ENCODE measurements at places on chromosomes 16 and 17.

GRCh38 chr16:30000735-30001631 is 4.9 kb downstream of the INO80E start:
- no peak for DNase-seq

DNA sequence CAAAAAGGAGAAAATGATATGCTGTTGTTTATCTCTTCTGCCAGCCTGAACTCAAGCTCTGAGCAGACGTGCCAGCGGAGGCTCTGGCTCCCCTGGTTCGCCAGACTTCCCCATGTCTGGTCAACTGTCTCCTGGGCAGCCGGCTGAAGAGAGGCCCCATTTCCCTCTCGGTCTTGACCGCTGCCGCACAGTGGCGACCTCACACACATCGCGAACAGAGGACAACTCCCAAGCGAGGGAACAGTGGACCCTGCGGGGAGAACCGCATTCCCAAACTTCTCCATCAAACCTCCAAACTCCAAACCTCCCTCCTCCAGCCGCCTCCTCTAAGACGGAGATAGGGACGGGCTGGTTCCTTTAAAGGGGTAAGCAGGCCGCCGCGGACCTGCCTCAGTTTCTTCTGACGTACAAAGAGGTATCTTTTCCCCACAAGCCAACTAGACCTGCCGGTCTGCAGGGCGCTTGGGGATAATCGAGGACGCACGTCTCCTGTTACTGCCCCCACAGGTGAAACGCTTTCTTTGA is 24.9 kb upstream of the RFFL start:
- DNase-seq: peak; percentile 61

GRCh38 chr16:89119661-89120141 is 26.0 kb downstream of the ACSF3 start:
- DNase-seq: no peak

DNA sequence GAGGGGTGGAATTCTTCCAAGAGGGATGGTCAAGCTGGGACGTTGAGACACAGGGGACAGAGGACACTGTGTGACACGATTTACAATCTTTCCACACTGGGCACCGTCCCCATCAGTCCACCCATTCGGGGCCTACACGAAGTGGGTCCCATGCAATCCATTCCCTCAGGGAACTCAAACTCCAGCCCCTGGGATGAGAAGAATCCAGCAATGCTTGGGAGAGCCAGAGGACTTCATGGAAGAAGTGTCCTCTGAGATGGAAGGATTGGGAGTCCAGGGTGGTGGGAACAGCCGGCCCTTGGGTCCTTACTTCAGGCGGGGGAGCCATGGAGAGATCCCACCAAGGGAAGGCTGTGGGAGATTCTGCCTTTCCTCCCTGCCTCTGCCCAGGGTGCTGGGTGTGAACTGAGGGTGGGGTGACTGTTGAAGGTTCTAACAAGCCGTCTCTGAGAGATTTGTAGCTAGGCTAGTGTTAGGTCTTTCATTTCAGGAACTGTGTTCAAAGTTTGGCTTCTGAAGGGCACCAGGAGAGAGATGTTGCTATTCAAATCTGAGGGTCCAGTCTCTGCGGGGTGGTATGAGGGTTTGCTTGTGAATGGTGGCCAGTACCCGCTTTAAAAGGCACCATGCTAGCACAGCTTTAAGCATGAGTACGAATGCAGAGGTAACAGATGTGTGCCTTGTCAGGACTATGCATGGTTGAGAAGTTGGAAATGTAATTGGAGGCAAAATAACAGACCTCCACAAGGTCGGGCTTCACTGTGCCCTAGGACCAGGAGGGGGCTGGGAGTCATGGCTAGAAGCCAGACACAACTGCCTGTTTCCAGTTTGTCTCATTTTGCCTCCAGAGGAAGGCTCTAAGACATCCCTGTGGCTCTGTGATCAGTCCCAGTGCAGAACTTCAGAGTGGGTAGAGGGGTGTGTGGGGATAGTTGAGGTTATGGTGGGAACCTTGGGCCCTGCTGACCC is 1.9 kb downstream of the ATP1B2 start:
- no peak for DNase-seq

GRCh38 chr16:4886151-4886550 is 38.9 kb downstream of the UBN1 start:
- DNase-seq: no peak

GRCh38 chr16:2386990-2387389 is 42.3 kb upstream of the CCNF start:
- DNase-seq: no peak

DNA sequence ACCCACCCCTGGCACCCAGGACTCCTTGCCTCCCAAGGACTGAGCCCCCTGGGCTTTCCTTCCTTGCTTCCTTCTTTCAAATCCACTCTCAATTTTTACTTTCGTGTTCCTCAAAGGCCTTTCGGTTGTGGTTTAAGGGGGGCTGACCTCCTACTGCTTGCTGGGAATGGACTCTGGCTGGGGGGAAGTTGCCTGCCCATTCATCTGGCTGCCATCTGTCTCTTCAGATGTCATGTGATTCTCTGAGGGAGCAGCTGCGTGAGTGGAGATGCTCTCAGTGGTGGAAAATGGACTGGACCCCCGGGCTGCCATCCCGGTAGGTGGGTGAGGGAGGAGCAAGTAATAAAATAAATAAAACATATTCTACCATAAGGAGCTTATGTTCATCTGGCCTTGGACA is 93.8 kb upstream of the RPRML start:
- no peak for DNase-seq

GRCh38 chr16:67967183-67967957 is 1.1 kb downstream of the SLC12A4 start:
- peak; percentile 55 for DNase-seq

All from GM12865 (cell line).